H1 (cell line): ENCODE measurements at places on chromosomes 2 and 18.

DNA sequence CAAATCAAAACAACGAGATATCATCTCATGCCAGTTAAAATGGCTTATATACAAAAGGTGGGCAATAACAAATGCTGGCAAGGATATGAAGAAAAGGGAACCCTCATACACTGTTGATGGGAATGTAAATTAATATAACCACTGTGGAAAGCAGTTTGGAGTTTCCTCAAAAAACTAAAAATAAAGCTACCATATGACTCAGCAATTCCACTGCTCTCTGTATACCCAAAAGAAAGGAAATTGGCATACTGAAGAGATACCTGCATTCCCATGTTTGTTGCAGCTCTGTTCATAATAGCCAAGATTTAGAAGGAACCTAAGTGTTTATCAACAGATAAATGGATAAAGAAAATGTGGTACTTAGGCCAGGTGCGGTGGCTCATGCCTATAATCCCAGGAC is 124.8 kb downstream of the MSTN start:
- DNase-seq = no peak

DNA sequence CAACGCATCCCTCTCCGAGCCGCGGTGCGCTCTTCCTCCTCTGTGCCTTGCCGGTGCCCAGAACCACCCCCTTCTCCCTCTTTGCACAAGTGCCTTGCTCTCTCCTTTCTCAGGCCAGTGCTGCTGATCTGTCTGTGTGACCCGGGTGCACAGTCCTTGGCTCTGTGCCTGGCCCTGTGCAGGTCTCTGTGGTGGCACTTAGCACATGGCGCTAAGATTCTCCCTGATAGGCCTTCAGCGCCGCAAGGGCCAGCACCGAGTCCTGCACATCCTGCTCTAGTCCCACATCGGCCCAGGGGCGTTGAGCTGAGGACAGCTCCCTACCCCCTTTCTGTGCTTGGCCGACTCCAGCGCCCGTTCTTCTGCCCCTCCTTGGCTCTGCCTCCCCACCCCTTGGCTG is 136.1 kb downstream of the NEDD4L start:
- no peak for DNase-seq

DNA sequence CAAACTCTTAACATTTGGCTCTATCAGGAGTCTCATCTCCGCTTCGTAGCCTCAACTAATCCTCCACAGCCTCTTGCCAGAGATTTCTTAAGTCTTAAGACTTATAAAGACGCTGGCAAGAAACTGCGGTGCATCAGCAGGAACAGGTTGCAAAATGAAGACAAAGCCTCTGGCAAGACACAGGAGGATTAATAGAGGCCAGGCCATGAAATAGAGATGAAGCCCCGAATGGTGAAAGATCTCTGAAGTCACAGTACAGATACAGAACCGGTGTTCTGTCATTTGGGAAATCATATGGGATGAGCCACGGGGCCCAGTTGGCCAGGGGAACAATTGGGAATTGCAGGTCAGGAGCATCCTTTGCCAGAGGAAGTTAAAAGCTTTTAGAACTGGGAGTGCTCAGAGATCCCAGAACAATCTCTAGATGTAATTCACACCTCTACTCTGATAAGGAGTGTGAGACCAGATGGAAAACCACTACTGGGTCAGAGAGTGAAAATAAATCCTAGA is 190.9 kb upstream of the FOSL2 start:
- no peak for DNase-seq

DNA sequence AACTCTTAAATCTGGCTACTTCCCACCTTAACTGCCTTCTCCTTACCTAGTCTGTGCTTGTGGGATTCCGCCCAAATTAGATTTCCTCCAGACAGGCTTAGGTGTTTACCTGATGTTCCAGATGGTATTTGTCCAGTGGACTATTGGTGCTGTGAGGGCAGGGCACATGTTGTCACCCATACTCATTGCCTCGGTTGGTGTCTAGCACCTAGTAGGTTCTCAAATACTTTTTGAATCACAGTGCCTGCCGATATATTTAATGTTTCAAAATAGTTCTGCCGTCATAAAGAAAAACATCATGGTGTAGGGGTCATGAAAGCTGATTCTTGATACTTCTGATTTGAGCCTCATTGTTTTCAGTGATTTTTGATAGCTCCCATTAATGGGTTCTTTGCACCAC is 1.1 kb downstream of the SEPTIN2 start:
- DNase-seq = no peak

DNA sequence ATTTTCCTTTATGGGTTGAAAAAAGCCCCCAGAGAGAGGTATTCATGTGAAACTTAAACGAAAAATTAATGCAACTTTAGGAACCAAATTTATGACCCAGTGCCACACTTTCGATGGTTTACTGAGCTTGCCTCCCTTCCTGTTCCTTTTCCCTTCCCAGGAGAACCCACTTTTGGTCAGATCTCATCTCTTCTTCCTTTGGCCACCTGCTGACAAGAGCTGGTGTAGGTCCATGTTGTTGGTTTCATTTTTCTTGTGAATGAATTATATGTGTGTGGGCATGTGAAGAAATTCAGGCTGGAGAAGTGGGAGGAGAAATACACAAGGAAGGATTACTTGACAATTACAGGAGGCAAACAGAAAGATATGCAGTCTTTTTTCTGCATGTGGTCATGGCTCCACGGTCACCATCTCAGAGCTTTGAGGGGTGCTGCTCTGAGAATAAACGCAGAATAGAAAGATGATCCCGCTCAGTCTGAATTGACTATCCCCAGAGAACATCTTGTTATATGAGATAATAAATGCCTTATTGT is 111.3 kb upstream of the TCF4 start:
- no peak for DNase-seq

- peak; percentile 69 for DNase-seq
Measured at GRCh38 chr2:28956415-28956826, 24.7 kb upstream of the TOGARAM2 start.

DNA sequence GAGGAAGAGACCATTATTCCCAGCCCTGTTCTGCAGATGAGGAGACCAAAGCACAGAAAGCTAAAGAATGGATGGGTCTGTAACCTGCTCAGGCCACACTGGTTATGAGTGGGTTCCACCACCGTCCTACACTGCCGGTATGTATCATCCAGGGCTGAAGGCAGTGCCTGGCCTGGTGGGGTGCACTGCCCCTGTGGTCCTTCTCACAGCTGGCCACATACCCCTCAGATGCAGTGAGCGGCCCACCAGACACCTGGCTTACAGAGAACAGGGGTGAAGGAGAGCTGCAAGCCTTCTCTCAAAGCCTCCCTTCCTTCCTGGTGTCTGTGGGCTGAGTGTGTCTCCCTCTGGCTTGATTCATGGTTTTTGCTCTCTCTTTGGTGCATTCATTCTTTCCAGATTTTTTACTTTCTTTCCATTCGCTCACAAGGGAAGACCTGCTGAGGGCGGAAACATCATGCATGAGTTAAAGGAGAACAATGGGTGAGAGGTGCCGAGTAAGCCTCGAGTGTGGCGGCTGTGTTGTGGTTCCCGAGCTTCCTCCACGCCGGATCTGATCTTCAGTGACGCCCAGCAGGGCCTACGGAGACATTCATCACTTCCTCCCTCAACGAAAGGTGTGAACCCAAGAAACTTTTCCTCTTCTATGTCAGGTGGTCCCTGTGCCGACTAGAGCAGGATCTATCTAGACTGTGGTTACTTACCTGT is 62.1 kb upstream of the REL start:
- DNase-seq = no peak

DNA sequence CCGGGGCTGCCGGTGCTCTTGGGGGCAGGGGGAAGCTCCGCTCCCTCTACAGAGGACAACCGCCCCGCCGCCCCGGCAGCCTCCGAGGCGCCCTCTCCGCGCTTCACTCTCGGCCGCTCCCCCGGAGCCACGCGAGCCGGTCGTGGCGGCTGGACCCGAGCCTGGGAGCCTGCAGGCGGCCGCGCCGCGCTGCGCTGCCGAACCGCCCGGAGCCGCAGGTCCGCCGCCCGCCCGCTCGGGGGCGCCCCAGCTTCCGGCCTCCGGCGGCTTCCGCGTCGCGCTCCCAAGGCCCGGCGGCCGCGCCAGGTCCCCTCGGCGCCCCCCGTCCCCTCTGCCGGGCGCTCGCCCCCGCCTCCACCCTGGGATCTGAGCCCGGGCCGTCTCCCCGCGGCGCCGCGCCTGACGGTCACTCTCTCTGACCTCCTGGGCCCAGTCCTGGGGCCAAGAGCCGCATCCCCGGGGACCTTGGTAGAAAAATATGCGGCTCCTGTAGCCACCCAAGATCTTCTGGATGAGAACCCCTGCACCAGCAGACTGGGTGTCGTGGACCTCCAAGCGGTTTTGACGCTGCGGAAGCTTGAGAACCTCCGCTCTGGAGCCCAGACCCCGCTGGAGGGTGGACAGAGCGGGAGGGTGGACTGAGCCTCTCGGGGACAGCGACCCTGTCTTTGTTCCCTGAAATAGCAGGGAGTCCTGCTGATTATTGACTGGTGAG is 44.3 kb downstream of the SERTAD2 start:
- DNase-seq = peak; percentile 81

- no peak for DNase-seq
Measured at GRCh38 chr2:224479826-224480225, 77.9 kb upstream of the FAM124B start.

GRCh38 chr2:222391743-222392285 is 32.5 kb upstream of the SGPP2 start:
- DNase-seq = no peak

GRCh38 chr18:68983126-68983525 is 185.2 kb downstream of the CCDC102B start:
- DNase-seq = no peak

- no peak for DNase-seq
Measured at GRCh38 chr2:127107622-127107999, 657 bp upstream of the BIN1 start.

DNA sequence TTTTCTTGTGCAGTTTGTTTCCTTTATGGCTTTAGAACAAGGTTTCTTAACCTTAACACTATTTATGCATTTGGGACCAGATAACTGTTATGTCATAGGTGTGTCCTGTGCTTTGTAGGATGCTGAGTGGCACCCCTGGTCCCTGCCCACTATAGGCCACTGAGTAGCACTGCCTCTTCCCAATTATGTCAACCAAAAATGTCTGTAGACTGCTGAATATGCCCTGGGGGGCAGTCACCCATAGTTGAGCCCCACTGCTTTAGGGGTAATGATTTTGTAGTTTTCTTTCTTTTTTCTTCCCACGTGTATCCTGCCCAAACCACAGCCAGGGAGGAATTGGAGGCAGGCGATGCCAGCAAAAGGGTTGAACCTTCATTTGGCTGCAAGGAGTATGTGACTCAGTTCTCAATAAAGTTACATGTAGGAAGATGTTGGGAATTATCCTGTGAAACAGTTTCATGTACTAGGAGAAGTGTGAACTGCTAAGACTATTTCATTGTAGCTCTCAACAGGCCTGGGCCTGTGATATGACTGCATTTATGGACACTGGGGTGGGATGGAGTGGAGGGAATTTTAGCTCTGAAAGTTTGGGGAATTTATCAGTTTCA is 65.7 kb downstream of the FMNL2 start:
- no peak for DNase-seq
